Kidney glomerular epithelial cell (primary cell): ENCODE measurements at places on chromosomes 3 and 15.
A peak's percentile ranks its signal among the peaks of the same experiment; 100 is the strongest.

- DNase-seq = no peak
These were observed 15.2 kb downstream of the PLA2G4B start for GRCh38 chr15:41853831-41854230.

GRCh38 chr15:91942720-91943394 is 89.3 kb downstream of the SLCO3A1 start:
- DNase-seq = peak; percentile 78

- no peak for DNase-seq
These were observed 32.3 kb downstream of the TSPAN3 start for GRCh38 chr15:77038312-77039216.

GRCh38 chr3:198048445-198048844 is 88.4 kb downstream of the LMLN start:
- DNase-seq = no peak

- no peak for DNase-seq
These were observed 235.3 kb downstream of the C3orf38 start for GRCh38 chr3:88385090-88385489.

DNA sequence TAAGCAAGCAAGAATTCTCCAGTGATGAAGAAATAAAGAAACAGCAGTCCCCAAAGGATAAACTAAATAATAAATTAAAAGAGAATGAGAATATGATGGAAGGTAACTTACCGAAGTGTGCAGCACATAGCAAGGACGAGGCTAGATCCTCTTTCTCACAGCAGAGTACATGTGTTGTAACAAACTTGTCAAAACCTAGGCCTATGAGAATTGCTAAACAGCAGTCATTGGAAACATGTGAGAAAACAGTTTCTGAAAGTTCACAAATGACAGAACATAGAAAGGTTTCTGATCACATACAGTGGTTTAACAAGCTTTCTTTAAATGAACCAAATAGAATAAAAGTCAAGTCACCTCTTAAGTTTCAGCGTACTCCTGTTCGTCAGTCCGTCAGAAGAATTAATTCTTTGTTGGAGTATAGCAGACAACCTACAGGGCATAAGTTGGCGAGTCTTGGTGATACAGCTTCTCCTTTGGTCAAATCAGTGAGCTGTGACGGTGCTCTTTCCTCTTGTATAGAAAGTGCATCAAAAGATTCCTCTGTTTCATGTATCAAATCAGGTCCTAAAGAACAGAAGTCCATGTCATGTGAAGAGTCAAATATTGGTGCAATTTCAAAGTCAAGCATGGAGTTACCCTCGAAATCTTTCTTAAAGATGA is 4.5 kb upstream of the SCG5 start:
- no peak for DNase-seq

DNA sequence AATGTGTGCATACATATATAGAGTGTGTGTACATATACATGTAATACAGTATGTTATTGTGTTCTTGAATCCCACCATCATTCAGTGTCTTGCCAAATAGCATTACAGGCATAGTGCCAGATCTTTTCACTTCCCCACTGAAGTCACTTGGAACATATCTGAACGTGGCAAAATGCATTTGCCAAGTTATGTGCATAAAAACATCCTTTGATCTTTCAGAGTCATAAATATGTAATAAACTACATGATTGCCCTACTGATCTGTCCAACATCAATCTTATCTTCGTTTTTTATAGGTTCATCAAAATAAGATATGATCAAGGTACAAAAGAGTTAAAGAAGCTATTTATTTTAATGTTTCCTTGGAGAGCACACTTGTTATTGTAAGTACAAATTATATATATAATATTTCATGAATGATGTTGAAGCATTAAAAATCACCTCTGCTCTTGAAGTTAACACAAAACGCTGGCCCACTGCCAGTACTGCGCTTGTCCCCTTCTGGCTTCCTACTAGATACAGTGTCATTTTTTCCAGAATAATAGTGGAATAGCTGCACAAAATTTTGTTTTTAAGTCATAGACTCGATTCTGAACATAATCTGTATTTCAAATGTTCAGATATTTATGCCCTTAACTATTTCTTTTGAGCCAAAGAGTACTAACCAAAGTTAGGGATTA is 549.5 kb upstream of the ARRDC4 start:
- no peak for DNase-seq

DNA sequence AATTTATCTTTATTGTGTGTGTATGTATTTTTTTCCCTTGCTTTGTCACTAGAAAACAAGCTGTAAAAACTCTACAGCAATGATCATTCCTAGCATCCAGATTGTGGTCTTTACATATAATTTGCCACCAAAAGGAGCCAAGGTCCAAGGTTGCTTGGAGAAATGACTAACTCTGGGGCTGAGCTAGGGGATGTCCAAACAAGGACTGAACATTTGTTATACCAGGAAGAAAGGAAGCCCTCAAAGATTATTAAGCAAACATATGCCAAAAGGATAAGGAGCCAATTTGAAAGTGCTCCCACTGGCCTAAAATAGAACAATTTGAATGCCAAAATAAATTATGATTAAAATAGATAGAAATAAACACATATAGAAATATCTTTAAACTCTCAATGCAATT is 293.3 kb downstream of the ZIC1 start:
- no peak for DNase-seq

DNA sequence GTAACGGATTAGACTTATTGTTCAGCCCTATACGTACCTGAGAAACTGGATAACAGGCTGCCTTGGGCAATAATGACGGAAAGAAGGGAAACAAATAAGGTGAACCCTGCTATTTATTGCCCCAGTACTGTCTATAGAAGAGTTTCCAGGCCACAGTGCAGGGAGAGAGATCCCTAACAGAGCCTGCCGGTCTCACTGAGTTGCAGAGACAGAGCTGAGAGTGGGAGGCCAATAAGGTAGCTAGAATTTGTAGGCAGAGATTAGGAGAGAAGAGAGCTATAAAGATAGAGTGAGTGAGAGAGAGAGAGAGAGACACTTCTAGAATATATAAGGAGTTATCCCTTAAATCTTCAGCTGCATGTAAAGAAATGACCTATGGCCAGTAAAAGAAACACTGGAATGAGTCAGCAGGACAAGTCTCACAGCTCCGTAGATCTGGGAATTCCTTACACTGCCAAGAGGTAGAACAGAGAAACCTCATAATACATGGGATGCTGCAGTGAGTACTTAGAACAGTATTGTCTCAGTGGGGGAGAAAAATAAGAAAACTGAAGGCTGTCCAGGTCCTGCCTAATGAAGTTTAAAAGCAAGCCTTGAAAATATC is 51.8 kb downstream of the ST3GAL6 start:
- no peak for DNase-seq

DNA sequence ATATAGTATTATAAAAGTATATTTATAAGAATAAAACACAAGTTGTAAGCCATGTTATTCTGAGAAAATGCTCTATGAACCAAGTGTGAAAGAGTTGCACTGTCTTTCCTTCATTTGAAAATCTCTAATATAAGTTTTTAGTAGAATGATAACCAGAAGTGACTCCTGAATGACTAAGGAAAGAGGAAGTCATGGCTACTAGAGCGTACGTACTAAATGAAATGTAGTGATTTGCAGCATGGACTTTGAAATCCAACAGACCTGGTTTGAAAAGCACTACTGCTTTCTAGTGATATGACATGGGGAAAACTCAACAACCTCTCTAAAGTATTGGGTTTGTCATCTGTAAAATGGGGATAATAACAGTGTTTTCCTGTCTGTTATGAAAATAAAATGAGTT is 10.3 kb upstream of the DNAJC13 start:
- no peak for DNase-seq

DNA sequence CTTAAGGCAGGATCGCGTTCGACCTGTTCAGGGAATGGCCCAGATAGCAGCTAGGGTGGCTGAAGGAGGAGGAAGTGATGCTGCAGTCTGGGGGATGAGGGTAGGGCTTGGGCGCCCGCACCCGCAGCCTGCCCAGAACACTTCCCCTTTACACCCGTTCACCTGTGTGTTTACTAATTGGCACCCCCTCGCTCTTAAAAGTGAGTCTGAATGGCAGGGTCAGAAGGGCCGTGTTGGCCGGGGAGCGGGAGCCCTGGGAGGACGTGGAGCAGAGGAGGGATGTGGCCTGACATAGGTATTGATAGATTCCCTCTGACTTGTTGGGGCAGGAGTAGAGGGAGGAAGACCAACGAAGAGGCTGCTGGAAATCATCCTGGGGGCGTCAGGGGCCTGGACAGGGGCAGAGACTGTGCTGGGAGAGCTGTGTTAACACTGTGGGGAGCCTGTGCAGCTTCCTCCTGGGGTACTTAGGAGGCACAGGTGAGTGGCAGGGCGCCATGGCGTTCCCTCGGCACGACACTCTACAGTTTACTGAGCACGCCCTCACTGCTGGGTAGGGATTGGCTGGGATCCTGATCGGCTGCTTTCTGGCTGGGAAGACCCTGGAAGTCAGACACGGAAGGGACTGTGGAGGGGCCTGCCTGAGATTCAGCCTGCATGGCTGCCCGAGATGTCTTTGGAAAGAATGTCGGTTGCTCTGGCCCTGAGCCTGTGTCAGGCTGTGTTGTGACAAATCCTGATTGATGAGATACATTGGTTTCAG is 51.7 kb downstream of the SLC6A6 start:
- DNase-seq = no peak

DNA sequence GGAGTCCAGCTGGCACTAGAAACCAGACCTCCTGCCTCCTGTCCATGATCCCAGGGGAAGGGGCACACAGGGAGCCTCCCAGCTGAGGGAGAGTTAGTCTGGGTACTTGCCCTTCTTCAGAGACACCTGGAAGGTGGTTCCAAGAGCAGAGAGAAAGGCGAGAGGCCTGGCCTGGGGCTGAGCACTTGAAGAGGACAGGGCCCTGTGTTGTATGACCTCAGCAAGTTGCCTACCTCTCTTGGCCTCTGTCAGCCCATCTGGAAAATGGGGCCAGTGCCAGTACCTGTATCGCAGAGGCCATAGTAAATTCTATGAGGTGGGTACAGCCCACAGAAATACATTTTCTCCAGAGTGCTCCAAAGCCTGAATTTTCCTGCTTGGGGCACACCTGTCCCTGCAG is 19.5 kb downstream of the PTH1R start:
- no peak for DNase-seq

- no peak for DNase-seq
These were observed 22.2 kb upstream of the CLEC3B start for GRCh38 chr3:45003859-45004258.

- DNase-seq = no peak
These were observed 230.5 kb upstream of the CHRNA7 start for GRCh38 chr15:31799715-31800321.

GRCh38 chr3:179852142-179852905 is 184.4 kb downstream of the PEX5L start:
- DNase-seq = peak; percentile 61

- DNase-seq = peak; percentile 61
These were observed 81.5 kb upstream of the KCNMB2 start for GRCh38 chr3:178454726-178455125.

GRCh38 chr3:173739726-173740125 is 342.2 kb downstream of the NLGN1 start:
- no peak for DNase-seq

- peak; percentile 20 for DNase-seq
These were observed 6.8 kb upstream of the SENP7 start for GRCh38 chr3:101519685-101520365.

DNA sequence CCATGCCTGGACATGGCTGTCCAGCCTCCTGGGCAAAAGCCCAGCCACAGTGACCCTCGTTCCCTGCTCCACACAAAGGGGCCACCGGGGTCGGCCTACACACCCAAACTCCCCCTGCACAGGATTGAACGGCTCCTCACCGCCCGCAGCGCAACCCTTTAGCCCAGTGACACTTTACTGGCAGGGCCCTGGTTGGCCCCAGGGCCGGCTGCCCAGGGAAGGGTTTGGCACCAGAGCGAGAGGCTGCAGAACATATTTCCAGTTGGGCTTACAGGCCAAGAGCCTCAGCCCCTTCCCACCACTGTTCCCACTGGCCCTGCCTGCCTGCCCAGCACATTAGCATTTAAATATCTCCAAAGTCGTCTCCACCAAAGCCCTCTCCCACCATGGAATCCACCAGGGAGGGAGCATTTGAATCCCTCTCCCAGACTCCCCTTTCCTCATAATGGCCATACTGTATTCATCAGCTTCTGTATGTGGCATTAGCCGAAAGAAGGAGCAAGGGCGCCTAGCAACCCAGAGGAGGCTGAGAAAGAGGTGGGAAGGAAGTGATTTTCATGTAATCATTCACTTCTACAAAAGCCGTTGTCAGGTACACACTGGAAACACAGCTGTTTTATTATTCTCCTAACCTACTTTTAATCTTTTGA is 85.4 kb downstream of the SLC6A11 start:
- DNase-seq = no peak

- DNase-seq = peak; percentile 21
These were observed at the start of gene UBA7 for GRCh38 chr3:49813497-49814174. Gene UBA7 (minus strand): TSS chr3:49813953. CDS start chr3:49813787, 166 bp downstream.

GRCh38 chr3:169305460-169305859 is 358.1 kb downstream of the MECOM start:
- no peak for DNase-seq

- no peak for DNase-seq
These were observed 403.7 kb downstream of the OXSM start for GRCh38 chr3:26193558-26193957.

DNA sequence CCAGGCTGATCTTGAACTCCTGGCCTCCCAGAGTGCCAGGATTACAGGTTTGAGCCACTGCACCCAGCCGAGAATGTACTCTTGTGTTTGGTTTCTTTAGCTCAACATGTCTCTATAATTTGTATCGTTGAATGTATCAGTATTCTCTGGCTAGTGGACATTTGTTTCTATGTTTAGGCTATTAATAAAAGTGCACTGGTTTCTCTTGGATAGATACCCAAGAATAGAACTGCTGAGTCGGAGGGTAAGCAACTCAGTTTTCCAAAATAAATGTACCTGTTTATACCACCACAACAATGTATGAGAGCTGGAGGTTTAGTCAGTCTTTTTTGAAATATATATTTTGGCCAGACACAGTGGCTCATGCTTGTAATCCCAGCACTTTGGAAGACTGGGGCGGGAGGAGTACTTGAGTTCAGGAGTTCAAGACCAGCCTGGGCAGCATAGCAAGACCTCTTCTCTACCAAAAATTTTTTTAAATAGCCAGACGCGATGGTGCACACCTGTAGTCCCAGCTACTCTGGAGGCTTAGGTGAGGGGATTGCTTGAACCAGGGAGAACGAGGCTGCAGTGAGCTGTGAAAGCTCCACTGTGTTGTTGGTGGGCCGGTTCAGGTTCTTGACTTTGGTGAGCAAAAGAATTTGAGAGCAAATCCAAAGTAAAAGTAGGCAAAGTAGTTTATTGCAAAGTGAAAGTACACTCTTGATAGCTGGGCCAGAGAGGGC is 7.7 kb upstream of the IVD start:
- DNase-seq = no peak

DNA sequence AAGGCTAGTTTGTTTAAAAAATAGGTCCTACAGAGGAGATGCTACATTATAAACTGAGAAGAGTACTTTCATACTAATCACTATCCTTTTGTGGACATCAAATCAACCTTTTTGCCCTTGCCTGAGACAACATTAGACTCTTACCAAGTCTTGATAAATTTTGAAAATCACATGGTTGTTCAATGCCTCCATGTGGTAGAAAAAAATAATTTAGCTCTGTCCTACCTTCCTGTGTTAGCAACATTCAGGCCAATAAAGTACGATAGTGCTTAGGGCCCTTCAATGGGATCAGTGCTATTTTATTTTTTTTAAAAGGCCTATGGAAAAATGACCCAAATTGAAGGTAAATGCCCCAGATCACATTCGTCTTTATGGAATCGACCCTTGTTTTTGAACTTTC is 5.0 kb upstream of the UBE2E1 start:
- DNase-seq = no peak
